ENCODE measurements at places on chromosomes 7 and 10.

- no peak for DNase-seq
Observed at GRCh38 chr7:140489026-140489359, 9.7 kb upstream of the MKRN1 start.

DNA sequence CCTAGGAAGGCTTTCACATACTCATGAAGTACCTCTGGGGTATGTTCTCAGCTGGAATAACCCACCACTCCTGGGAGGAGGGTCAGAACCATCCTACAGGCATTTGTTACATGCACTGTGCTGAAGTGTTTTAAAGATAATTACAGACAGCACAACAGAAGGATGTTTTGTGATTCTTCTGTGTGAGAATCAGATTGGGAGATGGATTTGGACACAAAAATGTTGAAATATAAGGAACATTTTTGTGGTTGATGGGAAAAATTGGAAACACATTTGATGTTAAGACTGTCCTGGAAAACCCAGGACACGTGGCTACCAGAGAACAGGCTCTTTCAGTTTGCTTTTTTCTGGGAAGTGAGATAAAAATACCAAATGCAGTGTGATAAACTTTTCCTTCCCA lies 61.4 kb downstream of the BICC1 start:
- DNase-seq, result no peak

DNA sequence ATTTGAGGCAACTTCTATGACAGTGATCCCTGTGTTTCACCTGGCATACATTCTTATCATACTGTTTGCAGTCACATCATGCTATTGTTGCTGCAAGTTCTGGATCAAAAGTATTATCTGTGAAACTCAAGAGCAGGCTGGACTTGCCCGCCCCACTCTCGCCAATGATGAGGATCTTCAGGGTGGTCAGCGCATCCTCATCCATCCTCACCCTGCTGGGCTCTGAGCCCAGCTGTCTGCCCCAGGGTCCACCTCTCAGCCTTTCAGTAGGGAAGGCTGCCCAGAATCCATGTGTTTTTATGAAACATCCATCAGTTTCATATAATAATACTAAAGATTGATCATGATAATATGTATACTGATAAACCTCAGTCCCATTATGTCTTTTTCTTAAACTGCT lies 55.4 kb upstream of the KIF5B start:
- DNase-seq, result no peak

DNA sequence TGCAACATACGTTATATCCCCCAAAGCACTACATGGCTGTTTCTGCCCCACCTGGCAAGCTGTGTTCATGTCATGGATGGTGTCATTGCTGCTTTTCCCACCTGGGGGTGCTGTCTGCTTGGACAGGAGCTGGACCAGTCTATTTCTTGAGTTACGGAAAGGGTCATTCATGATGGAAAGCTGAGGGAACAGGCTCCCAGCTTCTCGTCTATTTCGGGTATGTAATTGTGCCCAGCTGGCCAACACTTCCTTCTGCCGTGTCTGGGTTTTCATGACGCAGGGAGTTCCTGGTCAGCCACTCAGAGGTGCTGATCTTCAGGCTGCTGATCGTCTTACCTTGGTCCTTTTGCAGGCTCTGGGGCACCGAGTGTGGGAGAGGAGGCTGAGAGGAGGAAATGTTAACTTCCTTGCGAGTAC lies 8.6 kb downstream of the BTBD16 start:
- no peak for DNase-seq

DNA sequence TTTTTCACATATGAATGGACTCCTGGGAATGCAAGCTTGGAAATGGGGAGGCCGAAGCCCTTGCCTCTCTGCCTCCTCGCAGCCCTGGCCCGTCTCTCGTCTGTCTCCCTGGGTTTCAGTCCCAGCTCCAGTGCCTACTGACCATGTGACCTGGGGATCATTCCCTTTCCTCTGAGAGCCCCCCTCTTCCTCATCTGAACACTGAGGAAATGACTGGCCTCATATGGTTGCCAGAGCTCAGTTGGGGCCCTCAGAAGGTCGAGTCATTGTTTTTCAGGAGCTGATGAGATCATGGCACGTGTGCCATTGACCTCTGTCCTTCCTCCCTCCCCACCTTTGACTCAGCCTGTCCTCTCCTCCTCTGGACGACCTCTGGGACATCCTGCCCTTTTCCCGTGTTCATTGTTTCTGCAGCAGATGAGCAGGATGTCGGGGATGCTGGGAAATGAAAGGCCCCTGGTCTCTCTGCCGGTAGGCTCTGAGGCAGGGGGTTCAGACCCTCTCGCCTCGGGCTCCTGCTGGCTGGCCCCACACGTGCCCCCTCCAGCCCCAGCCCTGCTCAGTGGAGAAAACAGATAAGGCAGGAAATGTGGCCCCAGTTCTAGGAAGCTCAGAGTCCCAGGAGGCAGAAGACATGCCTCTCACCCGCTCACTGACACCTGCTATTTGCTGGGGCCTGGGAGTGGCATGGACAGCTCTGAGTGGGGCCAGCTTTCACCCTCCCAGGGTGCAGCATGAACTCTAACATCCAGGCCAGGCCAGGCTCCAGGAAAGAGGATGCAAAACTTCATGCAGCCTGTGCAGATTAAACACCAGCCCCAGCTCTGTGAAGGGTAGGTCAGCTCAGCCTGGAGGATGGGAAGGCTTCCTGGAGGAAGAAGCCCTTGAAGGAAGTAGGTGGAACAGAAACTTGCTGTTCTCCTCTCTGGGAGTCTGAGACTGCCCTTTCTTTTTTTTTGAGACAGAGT lies 8.3 kb upstream of the PPP1R35 start:
- DNase-seq, result no peak

GRCh38 chr10:56142092-56142728 lies 218.8 kb downstream of the ZWINT start:
- DNase-seq, result no peak

GRCh38 chr7:1287752-1288201 lies 55.1 kb downstream of the UNCX start:
- DNase-seq, result no peak

- DNase-seq, result no peak
Observed at GRCh38 chr10:31071232-31072005, 39.8 kb upstream of the ZNF438 start.

DNA sequence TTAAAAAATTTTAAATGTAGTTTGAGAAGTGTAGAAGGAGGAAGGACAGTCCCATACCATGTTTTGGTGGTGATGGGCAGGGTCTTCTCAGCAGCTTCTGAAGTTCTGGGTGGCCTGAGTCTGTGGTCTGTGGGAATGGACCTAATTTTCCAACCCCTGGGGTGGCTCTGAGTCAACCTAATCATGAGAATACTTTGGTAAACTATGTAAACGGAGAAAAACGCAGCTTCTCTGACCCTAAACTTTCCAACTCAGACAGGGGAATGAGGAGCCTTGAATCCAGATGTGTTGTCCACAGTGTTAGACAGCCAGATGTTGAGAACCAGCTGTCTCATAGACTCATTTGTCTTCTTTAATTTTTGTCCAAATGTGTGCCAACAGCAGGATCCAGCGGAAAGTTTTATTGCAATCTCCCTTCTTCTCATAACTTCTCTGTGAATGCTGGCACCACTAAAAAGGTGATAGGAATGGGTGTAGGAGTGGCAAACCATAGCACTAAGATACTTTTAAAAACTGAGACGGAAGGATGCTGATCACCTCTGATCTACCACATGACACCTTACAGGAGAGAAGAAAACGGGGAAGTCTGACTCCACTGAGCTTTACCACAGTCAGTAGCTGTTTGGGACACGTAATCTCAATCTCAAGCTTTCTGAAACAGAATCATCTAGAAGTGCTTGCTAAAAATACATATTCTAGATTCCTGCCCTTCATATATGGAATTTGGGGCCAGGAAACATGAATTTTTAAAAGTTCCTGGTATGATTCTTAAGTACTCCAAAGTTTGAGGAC lies 90.5 kb upstream of the PHYHIPL start:
- no peak for DNase-seq

GRCh38 chr10:15208221-15208620 lies 39.7 kb upstream of the NMT2 start:
- no peak for DNase-seq

DNA sequence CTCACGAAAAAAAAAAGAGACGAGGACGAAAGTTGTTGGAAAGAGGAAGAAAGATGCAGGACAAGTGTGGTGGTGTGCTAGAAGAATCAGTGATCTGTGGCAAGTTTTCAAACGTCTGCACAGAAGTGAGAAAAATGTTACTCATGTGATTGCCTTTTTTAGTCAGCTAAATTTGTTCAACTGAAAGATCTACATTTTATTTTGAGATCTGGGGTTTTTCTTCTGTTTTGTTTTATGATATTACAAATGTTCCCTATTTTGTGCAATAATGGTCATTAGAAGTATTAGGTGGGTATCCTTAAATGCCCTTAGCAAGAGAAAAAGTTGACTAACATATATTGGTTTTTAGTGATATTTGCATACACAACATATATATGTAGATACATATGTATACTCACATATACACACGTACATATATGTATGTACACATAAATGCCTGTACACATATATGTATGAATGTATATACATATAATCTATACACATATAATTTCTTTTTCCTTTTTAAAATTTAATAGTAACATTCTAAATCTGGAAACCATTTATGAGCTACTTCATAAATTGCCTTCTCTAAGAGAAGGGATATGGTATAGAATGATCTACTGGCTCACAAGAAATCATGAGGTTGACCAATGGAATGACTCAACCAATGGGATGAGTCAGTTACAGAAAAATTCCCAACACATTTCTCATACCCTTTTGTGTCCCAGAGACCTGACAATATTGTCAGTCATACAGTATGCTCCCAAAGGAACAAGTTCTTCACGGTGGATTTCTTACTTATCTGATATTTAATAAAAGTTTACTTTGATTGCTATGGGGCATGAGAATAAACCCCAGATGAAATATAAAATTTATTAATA lies 38.4 kb downstream of the SLC39A12 start:
- no peak for DNase-seq

GRCh38 chr7:17774248-17774647 lies 166.0 kb downstream of the SNX13 start:
- no peak for DNase-seq

GRCh38 chr10:28704464-28705161 lies 27.3 kb downstream of the BAMBI start:
- no peak for DNase-seq
